ENCODE measurements at places on chromosomes 2 and 18.
A peak's percentile ranks its signal among the peaks of the same experiment; 100 is the strongest.

GRCh38 chr18:71673954-71674353 lies 870.2 kb downstream of the CBLN2 start:
- no peak for DNase-seq

DNA sequence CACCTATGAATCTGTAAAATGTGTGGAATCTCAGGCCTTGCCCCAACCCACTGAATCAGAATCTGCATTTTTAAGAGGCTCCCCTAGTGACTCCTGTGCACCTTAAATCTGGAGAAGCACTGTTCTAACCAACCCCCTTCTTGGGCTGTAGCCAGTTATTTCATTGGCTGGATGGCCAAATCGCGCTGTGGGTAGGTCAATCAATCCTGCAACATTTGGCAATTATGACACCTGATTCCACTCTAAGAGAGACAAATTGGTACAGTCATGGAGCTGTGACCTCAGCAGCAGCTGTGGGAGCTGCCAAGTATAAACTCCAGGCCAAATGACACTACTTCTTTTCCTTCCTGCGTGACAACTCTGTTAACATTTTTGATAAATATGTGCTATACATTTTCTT lies 208.7 kb downstream of the CLIP4 start:
- DNase-seq = no peak

DNA sequence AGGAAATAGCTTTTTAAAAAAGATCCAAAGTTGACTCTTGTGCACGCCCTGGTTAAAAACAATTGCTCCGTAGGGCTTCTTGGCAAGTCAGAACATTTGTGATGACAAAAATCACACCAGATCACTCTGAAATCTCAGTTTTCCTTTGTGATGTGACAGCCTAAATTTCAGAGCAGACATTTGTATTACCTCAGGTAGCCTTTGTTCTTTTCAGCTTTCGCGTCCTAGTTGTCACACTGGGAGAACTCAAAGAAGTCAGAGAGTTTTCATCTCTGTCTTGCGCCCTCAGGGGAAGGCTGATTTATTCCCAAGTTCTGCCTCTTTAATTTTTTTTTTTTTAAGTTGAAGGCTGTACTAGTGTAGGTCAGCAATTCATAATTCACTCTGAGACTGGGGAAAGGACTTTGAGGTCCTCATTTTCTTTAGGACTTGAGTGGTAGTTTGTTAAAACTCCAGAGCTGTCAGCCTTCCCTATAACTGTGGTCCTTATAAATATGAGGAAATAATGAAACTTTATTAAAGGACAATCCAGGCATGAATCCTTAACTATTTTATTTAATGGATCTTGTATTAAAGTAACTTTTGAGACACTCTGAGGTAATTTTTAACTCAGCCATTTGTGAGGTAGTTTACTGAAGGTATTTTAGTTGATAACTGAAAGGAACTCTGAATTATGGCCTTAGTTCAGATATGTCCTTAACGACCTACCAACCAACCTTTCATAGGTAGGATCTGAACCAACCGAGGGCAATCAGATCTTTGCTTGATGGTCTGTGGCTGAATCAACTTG lies 525.1 kb upstream of the FAM98A start:
- DNase-seq = no peak

DNA sequence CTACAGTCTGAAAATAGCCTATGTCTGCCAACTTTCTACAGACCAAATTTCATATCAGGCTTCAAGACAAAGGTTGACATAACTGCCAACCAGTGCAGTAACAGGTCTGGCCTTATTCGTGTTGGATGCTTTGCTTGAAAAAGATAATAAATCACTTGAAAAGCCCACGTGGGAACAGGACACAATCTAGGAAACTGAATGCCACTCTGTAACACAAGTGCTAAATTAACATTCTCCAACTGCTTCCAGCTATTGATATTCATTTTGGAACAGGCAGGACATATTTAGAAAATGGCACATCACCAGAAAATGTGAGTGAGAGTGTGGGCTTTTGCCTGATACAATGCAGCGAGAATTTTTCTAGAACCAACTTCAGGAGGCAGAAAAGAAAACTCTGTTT lies 165.9 kb upstream of the CCDC150 start:
- DNase-seq = no peak

DNA sequence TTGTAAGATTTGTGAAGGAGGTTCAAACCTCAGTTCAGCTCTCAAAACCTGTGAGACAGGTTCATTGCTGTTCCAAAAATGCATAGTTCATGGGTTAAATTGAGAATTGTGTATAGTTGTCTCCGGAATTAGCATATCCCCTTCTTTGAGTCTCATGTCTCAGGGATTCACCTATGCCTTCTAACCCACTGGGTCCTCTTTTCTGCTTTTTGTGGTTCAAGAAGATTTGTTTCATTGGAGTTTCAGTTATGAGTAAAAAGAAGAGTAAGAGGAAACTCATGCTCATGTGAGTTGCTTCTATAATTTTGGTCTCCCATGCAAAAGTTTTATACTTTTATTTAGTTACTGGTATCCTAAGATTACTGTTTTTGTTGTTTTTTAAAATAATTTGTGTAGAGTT lies 1219.8 kb upstream of the ZEB2 start:
- DNase-seq = no peak

DNA sequence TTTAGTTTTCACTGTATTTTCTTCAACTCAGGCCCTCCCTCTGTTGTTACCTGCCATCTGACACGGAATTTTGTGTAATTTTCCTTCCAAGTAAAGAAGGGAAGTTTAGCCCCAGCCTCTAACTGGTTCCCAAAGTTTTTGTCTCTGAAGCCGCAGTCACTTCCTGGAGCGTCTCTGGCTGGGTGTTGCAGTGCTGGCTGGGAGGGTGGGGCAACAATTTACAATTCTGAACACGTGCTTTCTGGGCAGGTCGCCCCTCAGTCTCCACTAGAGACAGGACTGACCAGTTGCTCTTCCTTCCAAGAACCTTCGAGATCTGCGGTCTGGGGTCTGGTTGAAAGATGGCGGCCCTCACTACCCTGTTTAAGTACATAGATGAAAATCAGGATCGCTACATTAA lies 3.5 kb downstream of the CNDP2 start:
- peak; percentile 54 for DNase-seq

GRCh38 chr18:46636040-46636630 lies 20.9 kb downstream of the LOXHD1 start:
- DNase-seq = no peak

- DNase-seq = no peak
Observed at GRCh38 chr2:19312949-19313348, 45.5 kb downstream of the OSR1 start.

Measured in activated T-helper 1 cell treated with anti-CD3 and anti-CD28 coated beads, Interleukin-12 subunit alpha, Interleukin-12 subunit beta, Interleukin-2, Interleukin-4 antibody, amounts not matched to agents 30 ng/mL and 10 ng/mL and 1 ng/mL, durations not matched to agents 14 hours and 24 hours and 36 hours (primary cell).